Uterus (tissue), 4 donors: ENCODE measurements at places on chromosomes 5 and 9. TPM values are rescaled to one million over a fixed set of nuclear protein-coding genes. Genes with fewer than 3 reads are reported as not detected.
A peak's percentile ranks its signal among the peaks of the same experiment; 100 is the strongest.

Gene UNC13B
- total RNA-seq = 15.4 TPM

- DNase-seq = peak; percentile 27
- H3K4me1 ChIP-seq = no peaks in the 10 kb centered on the region
- no peaks in the 10 kb centered on the region for H3K36me3 ChIP-seq
- no peak overlapping the region for H3K4me3 ChIP-seq
- H3K27ac ChIP-seq = peak overlapping the region; percentile 52
These were observed 49.6 kb downstream of the GNA14 start for GRCh38 chr9:77598524-77598923.

Gene CARTPT
- not detected for total RNA-seq

Gene NR4A3
- total RNA-seq = 2.9 TPM

DNA sequence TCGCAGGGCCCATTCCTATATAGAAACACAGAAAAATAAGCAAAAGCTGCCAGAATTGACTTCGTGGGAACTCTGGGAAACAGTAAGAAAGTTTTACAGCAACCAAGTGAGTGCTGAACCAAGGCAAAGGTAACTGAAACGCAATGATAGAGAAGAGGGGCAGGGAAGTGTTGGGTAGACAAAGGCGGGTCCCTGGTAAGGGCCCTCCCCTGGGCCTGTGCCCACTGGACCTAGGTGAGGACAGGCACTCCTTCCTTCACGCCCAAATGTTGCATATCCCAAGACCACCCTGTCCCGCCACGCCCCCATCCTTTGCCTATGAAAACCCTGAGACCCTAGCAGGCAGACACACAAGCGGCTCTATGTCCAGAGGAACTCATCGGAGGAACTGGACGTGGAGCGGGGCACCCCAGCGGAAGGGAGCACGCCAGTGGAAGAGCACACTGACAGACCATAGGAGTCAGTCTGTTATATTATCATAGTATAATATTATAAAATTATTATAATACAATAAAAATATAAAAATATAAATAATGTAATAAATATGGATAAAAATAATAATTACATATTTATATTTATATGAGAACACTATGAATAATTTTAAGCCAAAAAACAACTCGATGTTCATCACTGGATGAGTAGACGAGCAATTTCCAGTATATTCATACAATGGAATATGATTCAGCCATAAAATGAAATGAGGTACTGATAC lies 27.9 kb downstream of the CDKN2A start:
- no peaks in the 10 kb centered on the region for H3K36me3 ChIP-seq
- no peak for DNase-seq
- peaks cover 22% of the 10 kb centered on the region for H3K27me3 ChIP-seq
- no peak overlapping the region for H3K4me3 ChIP-seq
- peaks cover 4% of the 10 kb centered on the region for H3K4me1 ChIP-seq
- H3K27ac ChIP-seq = no peak overlapping the region

Gene DIPK1B
- 3.2 TPM for total RNA-seq

Gene CCDC112
- total RNA-seq = 5.3 TPM

GRCh38 chr9:27785714-27786100 lies 212.4 kb upstream of the C9orf72 start:
- no peaks in the 10 kb centered on the region for H3K36me3 ChIP-seq
- no peak for DNase-seq
- H3K4me3 ChIP-seq = no peak overlapping the region

DNA sequence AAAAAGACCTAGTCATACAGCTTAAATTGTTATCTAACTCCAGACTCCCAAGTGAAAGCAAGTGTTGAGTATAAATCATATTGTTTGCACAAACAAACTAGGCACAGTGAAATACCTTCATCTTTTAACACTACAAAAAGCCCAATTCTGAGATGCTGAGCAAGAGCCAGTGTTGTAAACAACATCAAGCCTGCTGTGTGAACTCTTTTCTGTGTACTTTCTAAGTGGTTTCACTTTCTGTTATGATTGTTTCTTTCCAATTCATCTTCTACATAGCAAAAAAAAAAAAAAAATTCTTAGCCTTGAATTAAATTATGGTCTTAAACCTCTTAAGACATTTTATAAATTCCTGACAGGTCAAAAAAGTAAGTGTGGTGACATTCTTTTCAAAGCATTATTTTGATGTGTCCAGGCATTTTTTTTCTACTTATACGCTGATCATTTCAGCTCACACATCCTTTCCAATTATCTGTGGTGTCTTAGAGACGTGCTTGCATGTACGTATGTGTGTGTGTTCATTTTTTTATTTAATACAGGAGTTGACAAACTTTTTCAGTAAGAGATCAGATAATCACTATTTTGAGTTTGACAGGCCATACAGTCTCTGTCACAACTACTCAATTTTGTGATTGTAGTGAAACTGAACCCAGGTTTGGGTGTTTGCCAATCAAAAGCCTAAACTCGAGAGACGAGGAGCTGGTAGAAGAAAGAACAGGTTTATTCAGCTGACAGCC lies 556.1 kb downstream of the CDH9 start:
- H3K27ac ChIP-seq = no peak overlapping the region
- H3K36me3 ChIP-seq = no peaks in the 10 kb centered on the region
- H3K4me1 ChIP-seq = no peaks in the 10 kb centered on the region
- no peak for DNase-seq
- no peaks in the 10 kb centered on the region for H3K27me3 ChIP-seq

DNA sequence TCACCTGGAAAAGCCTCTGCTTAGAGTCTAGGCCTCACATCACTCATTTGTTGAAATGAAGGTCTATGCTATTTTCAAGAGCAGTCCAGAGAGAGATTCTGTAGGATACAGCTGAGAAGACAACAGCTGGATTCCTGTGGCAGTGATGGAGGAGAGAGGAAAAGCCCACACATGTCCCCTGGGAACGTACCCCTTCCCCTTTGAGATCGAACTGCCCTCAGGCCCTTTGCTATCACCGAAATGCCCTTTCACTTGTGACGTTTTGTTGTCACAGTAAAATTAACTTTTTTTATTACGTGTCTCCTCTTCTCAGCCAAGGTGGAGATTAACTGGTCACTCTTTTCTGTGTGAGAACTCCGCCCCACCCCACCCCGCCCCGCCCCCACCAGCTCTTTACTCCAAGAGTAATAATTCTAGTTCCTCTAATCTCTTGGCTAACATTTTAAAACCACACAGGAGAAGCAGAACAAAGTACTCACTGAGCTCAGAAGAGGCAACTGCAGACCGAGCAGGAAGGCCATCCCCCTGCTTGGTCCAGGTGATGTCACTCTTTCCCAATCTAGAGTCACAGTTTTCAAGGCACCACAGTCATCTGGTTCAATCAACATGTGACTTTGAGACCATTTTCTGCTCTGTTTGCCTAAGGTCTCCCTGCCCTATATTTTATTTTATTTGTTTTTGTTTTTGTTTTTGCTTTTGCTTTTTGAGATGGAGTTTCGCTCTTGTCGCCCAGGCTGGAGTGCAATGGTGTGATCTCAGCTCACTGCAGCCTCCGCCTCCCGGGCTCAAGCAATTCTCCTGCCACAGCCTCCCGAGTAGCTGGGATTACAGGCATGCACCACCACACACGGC lies 105.6 kb downstream of the SUSD1 start:
- DNase-seq = no peak
- no peaks in the 10 kb centered on the region for H3K4me1 ChIP-seq
- H3K4me3 ChIP-seq = no peak overlapping the region

DNA sequence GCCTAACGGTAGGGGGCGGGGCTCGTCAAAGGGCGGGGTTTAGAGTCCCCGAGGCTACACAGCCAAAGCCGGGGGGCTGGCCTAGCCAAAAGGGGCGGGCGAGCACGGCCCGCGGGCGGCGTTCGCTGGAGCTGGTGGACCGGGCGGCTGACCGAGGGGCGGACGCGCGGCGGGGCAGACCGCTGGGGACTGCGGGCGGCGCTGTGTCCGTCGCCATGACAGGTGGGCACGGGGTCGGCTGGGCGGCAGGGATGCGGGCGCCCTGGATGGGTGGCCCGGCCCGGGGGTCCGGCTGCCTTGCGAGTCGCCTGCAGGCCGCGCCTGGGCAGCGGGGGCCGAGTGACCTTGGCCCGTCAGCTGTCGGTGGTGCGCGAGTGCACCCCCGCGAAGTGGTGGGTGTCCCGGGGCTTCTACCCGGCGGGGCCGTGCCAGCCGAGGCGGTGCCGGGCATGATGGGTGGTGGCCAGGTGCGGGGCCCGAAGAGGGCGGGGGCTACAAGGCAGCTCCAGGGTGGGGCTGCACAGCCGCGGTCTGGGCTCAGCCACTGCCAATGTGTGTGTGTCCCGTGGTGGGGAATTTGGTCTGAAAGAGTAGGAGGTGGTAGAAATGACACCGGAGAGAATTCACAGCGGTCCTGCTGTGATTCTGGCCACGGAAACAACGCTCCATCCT lies at the start of gene CARD19:
Gene CARD19 (plus strand): TSS at position 87 of the 672 bp plus-strand sequence. CDS start 129 bp downstream, at position 216.
- H3K4me3 ChIP-seq = peak within 1 kb of the TSS; percentile 51
- no peaks in the 10 kb centered on the region for H3K27me3 ChIP-seq
- peak within 1 kb of the TSS; percentile 99 for H3K27ac ChIP-seq
- peak; percentile 71 for DNase-seq
- no peaks in the 10 kb centered on the region for H3K36me3 ChIP-seq

Gene MEIKIN
- not detected for total RNA-seq

- H3K27me3 ChIP-seq = no peaks in the 10 kb centered on the region
- H3K4me1 ChIP-seq = peaks cover 7% of the 10 kb centered on the region
- H3K4me3 ChIP-seq = peak overlapping the region; percentile 96
- H3K27ac ChIP-seq = peak overlapping the region; percentile 96
These were observed 547 bp downstream of the NIPBL start for GRCh38 chr5:36876965-36877666.

Gene KDM3B
- total RNA-seq = 21.8 TPM

GRCh38 chr9:85645909-85646627 lies 95.7 kb downstream of the AGTPBP1 start:
- DNase-seq = no peak
- no peaks in the 10 kb centered on the region for H3K4me1 ChIP-seq
- no peak overlapping the region for H3K27ac ChIP-seq

DNA sequence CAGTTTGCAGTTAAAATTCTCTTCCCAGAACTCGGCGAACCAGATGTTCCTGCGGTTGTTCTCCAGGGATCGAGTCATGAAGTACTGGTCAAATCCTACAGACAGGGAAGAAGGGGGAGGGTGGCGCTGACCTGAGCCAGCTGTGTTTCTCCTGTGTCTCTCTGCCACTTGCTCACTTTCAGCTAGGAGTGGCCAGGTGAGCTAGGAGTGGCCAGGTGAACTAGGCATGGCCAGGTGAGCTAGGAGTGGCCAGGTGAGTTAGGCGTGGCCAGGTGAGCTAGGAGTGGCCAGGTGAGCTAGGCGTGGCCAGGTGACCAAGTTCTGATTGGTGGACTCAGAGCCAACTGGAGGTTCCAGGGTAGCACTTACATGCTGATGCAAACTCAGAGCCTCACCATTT lies 5.8 kb downstream of the GRM6 start:
- no peak overlapping the region for H3K4me3 ChIP-seq
- no peaks in the 10 kb centered on the region for H3K4me1 ChIP-seq
- H3K27me3 ChIP-seq = peaks cover 8% of the 10 kb centered on the region
- H3K27ac ChIP-seq = no peak overlapping the region
- DNase-seq = no peak

Gene ABL1
- 87.1 TPM for total RNA-seq

- H3K27ac ChIP-seq = no peak overlapping the region
- H3K27me3 ChIP-seq = no peaks in the 10 kb centered on the region
- no peak overlapping the region for H3K4me3 ChIP-seq
- H3K4me1 ChIP-seq = no peaks in the 10 kb centered on the region
- no peaks in the 10 kb centered on the region for H3K36me3 ChIP-seq
- DNase-seq = no peak
These were observed 2222.7 kb upstream of the WWC1 start for GRCh38 chr5:166068547-166069335.

DNA sequence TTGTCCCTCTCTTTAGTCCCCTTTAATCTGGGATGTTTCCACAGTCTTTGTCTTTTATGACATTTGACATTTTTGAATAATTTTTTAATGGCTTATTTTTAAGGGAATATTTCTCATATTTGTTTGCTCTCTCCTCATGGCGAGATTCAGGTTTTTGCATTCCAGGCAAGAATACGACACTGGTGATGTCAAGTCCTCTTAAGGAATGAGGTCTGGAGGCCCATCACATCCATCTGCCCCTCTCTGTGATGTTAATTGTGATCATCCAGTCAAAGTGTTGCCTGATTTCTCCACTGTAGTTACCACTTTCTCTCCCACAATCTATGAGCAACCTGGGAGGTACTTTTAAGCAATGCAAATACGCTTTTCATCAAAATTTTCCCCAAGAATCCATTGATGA lies 193.2 kb downstream of the MAST4 start:
- H3K36me3 ChIP-seq = no peaks in the 10 kb centered on the region
- no peak overlapping the region for H3K4me3 ChIP-seq
- no peaks in the 10 kb centered on the region for H3K4me1 ChIP-seq
- DNase-seq = no peak
